Mammary epithelial cell (primary cell): ENCODE measurements at places on chromosomes 1 and 21. TPM values are rescaled to one million over a fixed set of nuclear protein-coding genes. Genes with fewer than 3 reads are reported as not detected.

IL12RB2 gene
- total RNA-seq: 11.5 TPM

PATJ gene
- 73.4 and 75.3 TPM in 2 replicates for total RNA-seq

NUDT4B gene
- total RNA-seq: not detected in 2 replicates

CCDC185 gene
- not detected for total RNA-seq

ZYG11A gene
- 0.16 and 0.47 TPM in 2 replicates for total RNA-seq

IL22RA1 gene
- total RNA-seq: 0.72 and 3.3 TPM in 2 replicates

SDF4 gene
- total RNA-seq: 124 and 129 TPM in 2 replicates

OR2T35 gene
- total RNA-seq: not detected in 2 replicates

SLC2A5 gene
- 0.38 TPM in 1 of 2 replicates, not detected in the other for total RNA-seq

PRAMEF20 gene
- not detected for total RNA-seq

CLEC20A gene
- not detected for total RNA-seq

ST6GALNAC5 gene
- 0.88 and 1.1 TPM in 2 replicates for total RNA-seq

UMODL1 gene
- under 0.01 TPM for total RNA-seq

GSTM5 gene
- not detected in 2 replicates for total RNA-seq

GON4L gene
- 39.6 and 39.9 TPM in 2 replicates for total RNA-seq

LRRC39 gene
- 0.21 and 0.32 TPM in 2 replicates for total RNA-seq

PLEKHG5 gene
- total RNA-seq: 19.0 TPM

F5 gene
- 0.08 TPM in 1 of 2 replicates, not detected in the other for total RNA-seq

TNFRSF9 gene
- total RNA-seq: not detected

SFN gene
- total RNA-seq: 2,314 and 2,555 TPM in 2 replicates

ZSWIM5 gene
- 0.50 TPM for total RNA-seq

GUCA2A gene
- not detected in 2 replicates for total RNA-seq

FCGR3B gene
- not detected for total RNA-seq

AMY1C gene
- not detected for total RNA-seq

ELAPOR1 gene
- total RNA-seq: 1.0 and 1.1 TPM in 2 replicates

GPATCH3 gene
- total RNA-seq: 10.8 TPM

TMEM52 gene
- total RNA-seq: 1.3 and 1.6 TPM in 2 replicates

HSF2BP gene
- 4.2 and 5.0 TPM in 2 replicates for total RNA-seq

INSRR gene
- not detected for total RNA-seq

DISP3 gene
- 0.14 TPM in 1 of 2 replicates, not detected in the other for total RNA-seq

S100A8 gene
- 176 and 363 TPM in 2 replicates for total RNA-seq

OR10J1 gene
- not detected in 2 replicates for total RNA-seq

DYNLT5 gene
- total RNA-seq: not detected

ZNF669 gene
- total RNA-seq: 7.4 and 7.6 TPM in 2 replicates

VCAM1 gene
- not detected in 2 replicates for total RNA-seq

RBBP4 gene
- 101 and 108 TPM in 2 replicates for total RNA-seq

VAV3 gene
- 26.2 TPM for total RNA-seq

AZIN2 gene
- 12.5 TPM for total RNA-seq

GPR3 gene
- total RNA-seq: 0.50 TPM

MROH9 gene
- total RNA-seq: not detected in 2 replicates
